ENCODE measurements at places on chromosomes 2 and 18.

DNA sequence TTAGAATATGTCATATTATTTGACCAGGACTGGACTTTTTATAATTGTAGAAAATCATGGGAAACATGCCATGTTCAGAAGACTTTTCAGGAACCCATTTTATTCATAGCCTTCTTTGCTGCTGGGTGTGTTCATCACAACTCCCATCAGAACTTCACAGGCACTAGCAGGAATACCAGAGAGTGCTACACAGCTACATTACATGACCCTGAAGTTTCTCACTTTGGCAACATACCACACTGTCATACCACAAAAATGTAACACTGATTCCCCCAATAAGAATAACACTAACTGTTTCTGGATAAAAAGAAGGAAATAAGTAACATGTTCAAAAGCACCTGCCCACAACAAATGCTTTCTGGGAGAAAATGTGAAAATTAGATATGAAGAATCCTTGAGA is 405.4 kb downstream of the CDH2 start:
- no peak for DNase-seq

DNA sequence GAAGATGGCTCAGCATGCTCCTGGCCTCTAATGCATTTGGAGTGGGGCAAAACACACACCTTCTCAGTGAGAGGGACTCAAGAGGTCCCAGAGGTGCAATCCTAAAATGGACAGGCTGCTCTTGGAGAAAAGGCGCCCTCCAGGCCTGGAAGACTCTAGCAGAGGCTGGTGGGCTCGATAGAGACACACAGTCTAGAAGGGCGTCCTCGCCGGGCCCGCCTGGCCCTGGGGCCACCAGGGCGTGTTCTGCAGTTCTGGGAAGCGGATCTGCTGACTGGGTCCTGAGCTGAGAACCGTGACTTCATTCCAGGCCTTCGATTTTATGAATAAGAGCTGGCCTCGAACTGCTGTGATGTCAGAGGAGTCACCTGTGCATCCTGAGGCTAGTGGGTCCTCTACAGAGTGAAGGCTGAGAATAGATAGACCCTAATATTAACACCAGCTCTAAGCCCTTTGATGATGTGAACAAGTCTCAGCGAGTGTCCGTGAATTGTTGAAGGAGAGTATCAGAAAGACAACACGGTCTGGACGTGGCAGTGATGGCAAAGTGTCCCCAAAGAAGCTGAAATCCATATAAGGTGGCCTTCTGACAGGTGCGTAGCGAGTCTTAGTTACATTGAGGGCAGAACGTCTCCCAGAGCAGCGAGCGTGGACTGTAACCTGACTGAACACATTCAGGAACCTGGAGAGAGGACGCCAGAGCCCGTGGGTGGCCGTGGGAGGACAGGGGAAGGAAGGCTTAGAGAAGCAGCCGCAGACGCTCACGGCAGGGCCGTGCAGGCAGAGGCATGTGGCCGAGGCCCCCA is 136.9 kb downstream of the PTGR3 start:
- no peak for DNase-seq

DNA sequence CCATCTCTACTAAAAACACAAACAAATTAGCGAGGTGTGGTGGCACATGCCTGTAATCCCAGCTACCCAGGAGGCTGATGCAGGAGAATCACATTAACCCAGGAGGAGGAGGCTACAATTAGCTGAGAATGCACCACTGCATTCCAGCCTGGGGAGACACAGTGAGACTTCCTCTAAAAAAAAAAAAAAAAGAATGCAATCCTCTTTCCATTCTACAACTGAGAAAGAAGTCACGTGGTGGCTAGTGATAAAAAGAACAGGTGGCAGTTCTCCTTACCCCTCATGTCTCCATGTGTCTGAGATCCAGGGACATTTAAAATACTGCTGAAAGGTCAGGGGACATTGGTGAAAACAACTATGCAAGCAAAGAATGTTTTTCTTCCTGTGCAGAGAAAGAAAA is 24.4 kb upstream of the GPR39 start:
- DNase-seq = no peak

DNA sequence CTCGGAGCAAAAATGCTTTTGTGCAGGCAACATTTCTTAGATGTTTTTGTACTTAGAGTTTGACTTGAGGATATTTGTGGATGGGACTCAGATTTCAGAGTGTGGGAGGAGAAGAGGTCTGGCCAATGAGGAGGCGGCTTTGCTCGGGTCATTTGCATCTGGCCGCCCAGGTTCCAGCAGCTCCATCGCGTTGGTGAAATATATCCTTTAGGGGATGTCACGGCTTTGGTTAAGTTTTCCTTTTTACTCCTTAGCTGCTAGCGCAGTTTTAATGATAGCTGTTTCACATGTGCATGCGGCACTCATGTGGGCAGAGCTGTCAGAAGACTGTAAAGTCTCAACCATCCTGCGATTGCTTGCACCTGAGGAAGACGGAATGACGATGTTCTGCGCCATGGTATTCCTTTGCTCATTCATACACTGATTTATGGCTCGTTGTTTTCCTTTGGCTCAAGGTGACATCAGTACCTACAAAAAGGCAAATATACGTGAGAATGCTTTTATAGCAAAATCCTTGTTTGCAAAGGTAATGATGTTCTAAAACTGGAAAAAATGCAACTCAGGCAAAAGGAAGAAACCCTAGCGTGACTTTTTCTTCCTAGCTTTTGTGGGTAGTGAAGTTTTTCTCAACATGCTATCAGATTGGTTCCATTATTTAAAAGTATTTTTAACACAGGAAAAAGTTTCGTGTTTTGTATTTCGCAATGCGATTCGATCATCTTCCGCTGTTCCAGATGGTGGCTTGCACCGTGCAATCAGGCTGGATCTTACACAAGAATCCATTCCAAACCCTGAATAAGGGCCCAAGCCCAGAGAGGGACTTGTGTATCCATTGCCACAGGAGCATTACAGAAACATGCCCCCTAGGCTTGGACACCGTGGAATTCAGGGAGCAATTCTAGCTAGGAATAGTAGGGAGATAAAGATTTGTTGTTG is 70.5 kb upstream of the ZNF516 start:
- no peak for DNase-seq

- DNase-seq = no peak
These were observed 144.9 kb downstream of the LTBP1 start for GRCh38 chr2:33091541-33092123.

DNA sequence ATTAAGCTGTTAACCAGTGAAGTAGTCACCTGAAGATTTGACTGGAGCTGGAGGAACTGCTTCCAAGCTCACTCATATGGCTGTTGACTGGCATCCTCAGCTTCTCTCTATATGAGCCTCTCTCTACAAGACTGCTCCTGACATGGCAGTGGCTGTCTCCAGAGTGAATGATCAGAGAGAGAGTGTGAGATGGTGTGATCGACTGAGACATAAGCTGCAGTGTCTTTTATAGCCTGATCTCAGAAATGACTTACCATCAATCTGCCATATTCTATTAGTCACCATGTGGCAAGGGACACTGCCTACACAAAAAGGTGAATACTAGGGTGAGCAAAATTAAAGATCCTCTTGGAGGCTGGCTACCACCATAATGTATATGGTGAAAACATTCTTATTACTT is 7.8 kb upstream of the RBMS1 start:
- no peak for DNase-seq
